Activated naive CD4-positive, alpha-beta T cell treated with anti-CD3 and anti-CD28 coated beads, Interleukin-2, amount 50 U/mL, for 16 hours (primary cell): ENCODE measurements at places on chromosomes 7 and 10.

GRCh38 chr10:21406595-21407193 is 118.8 kb downstream of the SKIDA1 start:
- no peak for DNase-seq

- no peak for DNase-seq
Observed at GRCh38 chr10:83968052-83968451, 171.3 kb upstream of the GHITM start.

GRCh38 chr7:133753513-133753912 is 373.6 kb upstream of the LRGUK start:
- DNase-seq: no peak

- no peak for DNase-seq
Observed at GRCh38 chr7:122577449-122578003, 121.4 kb downstream of the RNF133 start.

DNA sequence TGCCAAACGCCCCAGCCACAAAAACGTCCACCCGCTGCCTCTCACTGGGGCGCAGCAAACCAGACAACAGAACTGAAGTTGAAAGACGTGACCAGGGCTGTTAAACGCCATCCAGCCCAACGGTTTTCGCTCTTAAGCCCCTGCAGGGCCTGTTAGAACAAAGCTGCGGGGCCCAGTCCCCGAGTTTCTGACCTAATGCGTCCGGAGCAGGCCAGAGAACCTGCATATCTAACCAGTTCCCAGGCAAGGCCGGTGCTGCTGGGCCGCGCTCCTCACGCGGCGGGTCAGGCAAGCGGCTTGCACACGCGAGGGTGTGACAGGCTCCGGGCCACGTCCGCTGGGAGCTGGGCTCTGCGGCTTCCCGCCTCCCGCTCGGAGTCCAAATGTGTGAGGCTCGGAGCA is 87.0 kb downstream of the PTPRN2 start:
- DNase-seq: no peak

GRCh38 chr10:28545967-28546644 is 13.2 kb downstream of the WAC start:
- DNase-seq: no peak

- DNase-seq: no peak
Observed at GRCh38 chr10:92790440-92790839, 57.9 kb upstream of the EXOC6 start.

- DNase-seq: no peak
Observed at GRCh38 chr10:22442063-22442462, 96.8 kb downstream of the SPAG6 start.

- no peak for DNase-seq
Observed at GRCh38 chr10:24041034-24041433, 167.9 kb upstream of the KIAA1217 start.
